Cerebellar nuclear complex (tissue), 1 donor: ENCODE measurements at places on chromosomes 2 and 18.

- no peak for DNase-seq
Measured at GRCh38 chr2:216206821-216207220, 97.7 kb downstream of the XRCC5 start.

DNA sequence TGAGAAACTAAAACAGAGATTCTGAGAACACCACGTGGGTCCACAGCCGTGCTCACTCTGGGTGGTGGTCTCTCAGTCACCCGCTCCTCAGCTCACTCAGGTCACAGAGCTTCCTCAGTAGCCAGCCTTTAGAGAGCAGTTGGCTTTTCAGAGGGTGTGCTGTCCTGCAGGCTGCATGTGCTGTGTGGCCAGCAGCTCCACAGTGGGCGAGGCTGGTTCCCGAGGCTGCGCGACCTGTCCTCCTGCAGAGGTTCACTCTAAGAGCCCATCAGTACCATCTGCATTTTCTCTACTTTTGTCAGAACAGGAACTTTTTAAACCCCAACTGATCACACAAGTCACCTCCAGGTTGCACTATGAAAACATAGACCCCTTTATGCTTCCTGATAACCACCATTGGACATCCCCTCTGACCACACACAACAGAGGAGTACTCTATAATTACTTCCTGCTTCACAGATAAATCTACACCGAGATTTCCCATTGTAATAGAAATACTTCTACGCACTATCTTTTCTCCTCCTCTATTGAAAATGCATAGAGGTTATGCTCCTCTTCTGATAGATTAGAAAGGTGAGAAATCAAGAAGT is 93.1 kb downstream of the GYPC start:
- DNase-seq: no peak

DNA sequence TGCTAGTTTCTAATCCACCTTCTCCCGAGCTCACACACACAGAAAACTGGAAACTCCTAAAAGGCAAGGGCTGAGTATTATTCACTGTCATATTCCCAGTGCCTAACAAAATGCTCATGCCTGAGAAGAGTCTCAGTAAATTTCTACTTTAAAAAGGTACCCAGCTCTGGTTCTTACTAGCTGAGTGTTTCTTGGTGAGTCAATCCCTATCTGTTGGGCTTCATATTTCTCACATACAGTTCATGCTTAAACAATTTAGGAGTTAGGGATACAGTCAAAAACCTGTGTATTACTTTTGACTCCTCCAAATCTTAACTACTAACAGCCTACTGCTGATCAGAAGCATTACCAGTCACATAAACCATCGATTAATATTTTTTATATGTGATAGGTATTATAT is 204.9 kb downstream of the EN1 start:
- DNase-seq: no peak

DNA sequence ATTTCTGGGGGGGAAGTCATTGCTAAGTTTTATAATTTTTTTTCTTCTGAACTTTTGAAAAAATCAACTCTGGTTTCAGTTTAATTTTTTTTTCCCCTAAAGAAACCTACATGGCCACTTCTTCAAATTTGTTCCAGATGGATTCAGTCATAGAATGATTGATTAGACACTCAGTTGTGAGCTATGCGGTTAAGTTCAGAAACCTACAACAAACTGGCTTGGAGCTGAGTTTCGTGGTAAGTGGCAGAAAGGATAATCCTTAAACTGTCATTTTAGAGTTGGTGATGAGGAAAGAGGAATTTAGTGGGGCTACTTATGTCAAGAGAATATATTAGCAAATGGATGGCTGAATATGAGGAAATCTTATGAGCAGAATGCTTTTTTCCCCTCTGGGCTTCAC is 23.7 kb downstream of the EFEMP1 start:
- no peak for DNase-seq

DNA sequence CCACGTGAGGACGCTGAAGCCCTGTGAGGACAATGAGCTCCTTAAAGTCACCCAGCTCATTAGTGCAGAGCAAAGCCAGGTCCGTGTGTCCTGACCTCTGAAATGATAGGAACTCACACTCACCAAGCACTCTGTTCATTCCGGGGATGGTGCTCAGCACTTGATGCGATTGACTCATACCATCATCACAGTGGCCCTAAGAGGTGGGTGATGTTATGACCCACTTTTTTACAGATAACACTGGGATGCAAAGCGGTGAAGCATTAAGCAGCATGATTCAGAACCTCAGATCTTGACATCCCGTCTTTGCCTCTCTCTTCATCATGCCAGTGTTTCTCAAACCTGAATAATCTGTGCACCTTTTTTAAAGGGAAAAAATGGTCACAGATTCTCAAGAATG is 234.8 kb downstream of the ALPK2 start:
- DNase-seq: no peak

- no peak for DNase-seq
Measured at GRCh38 chr2:134705861-134706586, 12.8 kb downstream of the TMEM163 start.

DNA sequence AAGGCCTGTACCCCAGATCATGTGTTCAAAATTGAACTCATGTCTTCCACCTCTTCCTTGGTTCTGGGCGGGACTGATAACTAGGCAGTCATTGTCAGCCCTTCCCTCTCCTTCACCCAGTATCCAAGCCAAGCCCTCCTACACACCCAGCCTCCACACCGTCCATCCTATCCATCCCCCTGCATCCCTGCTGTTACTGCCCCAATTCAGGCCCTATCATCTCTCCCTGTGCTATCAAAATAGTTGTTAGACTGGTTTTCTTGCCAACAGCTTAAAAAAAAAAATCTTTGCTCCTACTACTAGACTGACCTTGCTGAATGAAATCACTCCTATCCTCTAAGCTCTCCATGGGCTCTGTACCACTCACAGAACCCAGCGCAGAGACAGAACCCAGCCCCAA is 32.8 kb downstream of the TGFA start:
- DNase-seq: no peak

- no peak for DNase-seq
Measured at GRCh38 chr2:199716807-199717586, 134.0 kb downstream of the FTCDNL1 start.

GRCh38 chr2:2271469-2271941 is 59.6 kb downstream of the MYT1L start:
- peak; percentile 81 for DNase-seq

GRCh38 chr2:219511547-219512325 is 2.5 kb upstream of the ASIC4 start:
- DNase-seq: no peak

- DNase-seq: no peak
Measured at GRCh38 chr2:20471148-20471547, 24.3 kb downstream of the RHOB start.

- DNase-seq: no peak
Measured at GRCh38 chr18:51712821-51713220, 515.3 kb upstream of the MEX3C start.

- DNase-seq: no peak
Measured at GRCh38 chr2:159124931-159125467, 156.6 kb downstream of the TANC1 start.

DNA sequence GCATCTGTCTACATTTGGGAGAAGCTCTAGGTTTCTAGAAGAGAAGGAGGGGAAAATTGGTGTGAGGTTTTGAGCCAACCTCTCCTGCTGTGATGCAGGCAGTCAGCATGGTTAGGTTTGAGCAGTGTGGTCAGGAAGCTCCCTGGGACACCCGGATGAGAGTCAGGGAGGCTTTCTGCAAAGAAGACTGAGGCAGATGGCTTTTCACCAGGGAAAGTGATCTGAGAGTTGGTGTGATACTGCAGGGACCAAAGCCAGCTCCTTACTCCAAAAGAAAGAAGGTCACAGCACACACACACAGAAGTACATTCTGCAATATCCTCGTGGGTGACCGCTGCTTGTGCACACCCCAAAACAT is 75.8 kb upstream of the BCL11A start:
- no peak for DNase-seq

DNA sequence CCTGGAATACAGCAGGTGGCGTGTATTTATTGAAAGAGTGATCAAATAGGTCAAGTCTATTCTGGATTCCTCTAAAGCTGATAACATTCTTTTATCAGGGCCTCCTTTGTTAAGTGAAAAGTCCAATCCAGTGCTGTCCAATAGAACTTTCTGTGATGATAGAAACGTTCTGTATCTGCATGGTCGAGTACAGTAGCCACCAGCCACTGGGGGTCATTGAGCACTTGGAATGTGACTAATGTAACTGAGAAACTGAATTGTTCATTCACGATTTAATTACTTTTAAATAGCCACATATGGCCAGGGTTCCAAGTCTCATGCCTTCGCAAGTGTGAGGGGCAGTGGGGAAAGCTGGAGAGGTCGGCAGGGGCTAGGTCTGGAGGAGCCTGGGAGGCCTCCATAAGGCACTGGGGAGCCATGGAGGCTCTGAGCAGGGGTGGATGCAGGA is 20.5 kb downstream of the SH2D6 start:
- DNase-seq: no peak

- no peak for DNase-seq
Measured at GRCh38 chr2:131322209-131322608, 41.8 kb downstream of the RAB6D start.

DNA sequence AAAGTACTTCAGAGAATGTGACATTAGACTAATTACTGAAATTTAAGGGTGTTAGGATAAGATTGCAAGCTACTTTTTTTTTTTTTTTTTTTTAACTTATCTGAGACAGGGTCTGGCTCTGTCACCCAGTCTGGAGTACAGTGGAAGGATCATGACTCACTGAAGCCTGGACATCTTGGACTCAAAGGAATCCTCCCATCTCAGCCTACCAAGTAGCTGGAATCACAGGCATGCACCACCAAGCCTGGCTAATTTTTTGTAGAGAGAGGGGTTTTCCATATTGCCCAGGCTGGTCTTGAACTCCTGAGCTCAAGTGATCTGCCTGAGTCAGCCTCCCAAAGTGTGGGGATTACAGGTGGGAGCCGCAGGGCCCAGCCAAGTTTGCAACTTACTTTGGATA is 1246.0 kb upstream of the ZEB2 start:
- no peak for DNase-seq

- DNase-seq: no peak
Measured at GRCh38 chr2:70513738-70514137, 39.9 kb downstream of the TGFA start.

- no peak for DNase-seq
Measured at GRCh38 chr18:73756256-73757091, 391.2 kb downstream of the FBXO15 start.

- no peak for DNase-seq
Measured at GRCh38 chr2:137838255-137839092, 125.8 kb upstream of the HNMT start.

- no peak for DNase-seq
Measured at GRCh38 chr2:200525066-200525465, 941 bp upstream of the SGO2 start.

DNA sequence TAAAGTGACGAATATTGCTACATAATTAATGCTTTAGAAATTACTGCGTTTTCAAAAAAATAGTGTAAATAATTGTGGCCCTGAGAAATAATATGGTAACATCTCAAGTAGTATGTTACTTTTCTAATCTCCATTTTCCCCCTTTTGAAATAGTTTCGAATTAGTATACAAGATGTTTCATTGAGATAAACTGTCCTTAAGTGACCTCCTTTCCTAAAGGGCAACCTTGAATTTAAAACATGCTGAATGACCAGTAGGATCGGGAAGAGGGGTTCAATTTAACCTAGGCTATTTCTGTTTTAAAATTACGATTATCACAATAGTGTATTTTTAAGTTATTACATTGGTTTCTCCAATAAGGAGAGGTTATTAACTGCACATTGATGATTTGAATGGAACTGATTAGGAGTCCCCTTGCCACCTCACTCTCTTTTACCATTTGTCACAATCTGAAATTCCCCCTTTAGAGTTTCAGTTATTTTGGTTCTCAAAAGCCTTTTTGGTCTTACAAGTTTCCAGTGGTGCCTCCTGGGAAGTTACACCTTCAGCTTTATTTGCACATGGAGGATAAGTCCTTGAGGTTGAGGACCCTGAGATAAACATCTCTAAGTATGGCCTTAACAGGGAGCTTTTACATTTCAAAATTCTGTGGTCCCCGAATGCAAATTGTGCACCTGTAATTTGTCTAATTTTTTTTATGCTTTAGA is 2.3 kb downstream of the ACTR3 start:
- DNase-seq: no peak

GRCh38 chr2:95068256-95068655 is 42.7 kb downstream of the MAL start:
- DNase-seq: no peak

DNA sequence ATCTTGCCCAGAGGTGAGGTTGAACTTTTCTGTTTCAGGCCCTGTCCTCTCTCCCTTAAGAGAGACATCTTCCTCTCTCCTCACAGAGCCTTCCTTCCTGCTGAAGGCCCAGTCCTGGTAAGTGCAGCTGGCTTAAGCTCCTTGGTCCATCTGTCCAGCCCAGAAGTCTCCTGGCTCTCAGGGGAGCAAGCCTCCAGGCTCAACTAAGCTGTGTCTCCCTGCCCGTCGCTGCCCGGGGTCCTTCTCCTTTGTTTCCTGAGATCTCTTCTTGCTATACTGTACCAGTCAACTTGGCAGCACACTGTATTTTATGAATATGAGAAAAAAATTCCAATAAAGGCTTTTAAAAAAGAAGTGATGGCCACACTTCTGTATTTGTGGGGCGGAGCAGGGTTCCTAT is 77.4 kb downstream of the KCNF1 start:
- no peak for DNase-seq

DNA sequence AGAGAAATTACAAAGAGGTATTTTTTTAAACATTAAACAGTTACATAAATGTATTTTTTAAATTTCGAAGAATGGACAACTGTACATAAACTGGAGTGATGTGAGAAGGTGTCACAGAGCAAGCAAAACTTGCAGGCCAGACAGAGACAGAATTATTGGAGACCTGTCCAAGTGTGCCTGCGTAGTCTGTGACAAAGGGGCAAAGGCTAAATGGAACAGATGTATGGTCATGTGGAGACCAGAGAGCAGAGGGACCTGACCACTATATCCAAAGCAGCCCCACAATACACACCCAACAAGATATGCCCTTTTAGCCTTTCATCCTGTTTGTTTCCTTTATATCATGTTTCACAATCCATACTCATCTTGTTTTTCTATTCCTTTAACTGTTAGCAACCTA is 225.3 kb upstream of the VWC2L start:
- no peak for DNase-seq
